ENCODE measurements at places on chromosomes 6 and 20. TPM values are rescaled to one million over a fixed set of nuclear protein-coding genes. Genes with fewer than 3 reads are reported as not detected.

The TMEM200A gene
- total RNA-seq: 0.14 TPM

The CDSN gene
- total RNA-seq: not detected

The IYD gene
- total RNA-seq: not detected

The TRAPPC3L gene
- not detected for total RNA-seq

The EIF2S2 gene
- 179 TPM for total RNA-seq

The SCUBE3 gene
- total RNA-seq: not detected

The RSPO3 gene
- total RNA-seq: not detected

The GNL1 gene
- total RNA-seq: 91.3 TPM

The NKX2-4 gene
- total RNA-seq: not detected

The HTR1B gene
- total RNA-seq: not detected

The NDRG3 gene
- total RNA-seq: 27.5 TPM

The SPATS1 gene
- total RNA-seq: not detected

The MAK gene
- 0.42 TPM for total RNA-seq

The NKAPL gene
- 0.14 TPM for total RNA-seq

The NOTCH4 gene
- 0.69 TPM for total RNA-seq

The PNPLA1 gene
- not detected for total RNA-seq

The RSPH4A gene
- not detected for total RNA-seq

The GLP1R gene
- total RNA-seq: 0.70 TPM

The CRYBG1 gene
- total RNA-seq: 26.2 TPM

The ENPP3 gene
- 0.58 TPM for total RNA-seq

The TEAD3 gene
- total RNA-seq: 1.5 TPM

The FGD2 gene
- 0.63 TPM for total RNA-seq

The BANF2 gene
- total RNA-seq: not detected

The OGFRL1 gene
- total RNA-seq: 4.0 TPM

The HCRTR2 gene
- total RNA-seq: not detected

The ATP6V1G2 gene
- total RNA-seq: 2.1 TPM

The ACTL10 gene
- 1.7 TPM for total RNA-seq

The SLC4A11 gene
- 0.66 TPM for total RNA-seq

The TFAP2A gene
- 0.23 TPM for total RNA-seq

The RAD21L1 gene
- total RNA-seq: not detected

The FAM135A gene
- total RNA-seq: 7.6 TPM

The GHRH gene
- not detected for total RNA-seq

The BPIFA1 gene
- total RNA-seq: not detected

The SLC22A2 gene
- total RNA-seq: not detected

The FAM209A gene
- 1.1 TPM for total RNA-seq
